Mucosa of gallbladder (tissue), 1 donor: ENCODE measurements at places on chromosomes 5 and 9. TPM values are rescaled to one million over a fixed set of nuclear protein-coding genes. Genes with fewer than 3 reads are reported as not detected.

BHMT2 gene
- total RNA-seq: 11.0 TPM

SLC24A2 gene
- total RNA-seq: 0.06 TPM

CTXN3 gene
- not detected for total RNA-seq

GRCh38 chr5:115600766-115601165, 1.5 kb downstream of the TICAM2 start:
- no peak for DNase-seq

DNA sequence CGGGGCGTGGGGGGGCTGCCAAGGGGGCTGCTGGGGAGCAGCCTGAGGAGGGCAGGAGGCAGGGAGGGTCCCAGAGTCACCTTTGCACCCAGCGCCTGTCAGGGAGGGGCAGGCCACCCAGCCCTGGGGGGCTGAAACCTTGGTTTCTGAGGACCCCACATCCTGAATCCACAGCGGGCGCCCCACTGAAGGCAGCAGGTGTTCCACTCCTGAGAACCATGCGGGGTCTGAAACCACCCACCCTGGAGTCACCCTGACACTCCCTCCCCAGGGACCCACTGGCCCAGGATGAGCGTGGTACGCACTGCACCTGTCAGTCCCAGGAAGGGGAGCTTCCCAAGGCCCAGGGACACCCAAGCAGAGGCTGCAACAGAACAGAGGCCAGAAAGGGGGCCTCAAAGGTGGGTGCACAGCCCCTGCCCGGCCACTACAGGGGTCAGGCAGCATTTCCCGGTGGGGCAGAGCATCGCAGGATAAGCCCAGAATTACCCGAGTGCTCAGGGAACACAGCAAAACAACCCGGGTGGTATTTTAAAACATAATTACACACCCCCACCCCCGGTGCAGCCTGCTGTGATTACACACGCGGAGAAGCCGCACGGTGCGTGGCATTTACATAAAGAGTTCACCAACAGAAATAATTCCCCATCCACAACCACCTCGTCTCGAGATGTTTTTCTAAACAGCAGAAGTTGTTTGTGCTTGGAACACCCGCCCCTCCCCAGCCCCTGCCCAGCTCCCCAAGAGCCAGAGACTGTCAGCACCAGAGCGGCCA, 57.3 kb upstream of the UBAC1 start:
- DNase-seq: no peak

DNA sequence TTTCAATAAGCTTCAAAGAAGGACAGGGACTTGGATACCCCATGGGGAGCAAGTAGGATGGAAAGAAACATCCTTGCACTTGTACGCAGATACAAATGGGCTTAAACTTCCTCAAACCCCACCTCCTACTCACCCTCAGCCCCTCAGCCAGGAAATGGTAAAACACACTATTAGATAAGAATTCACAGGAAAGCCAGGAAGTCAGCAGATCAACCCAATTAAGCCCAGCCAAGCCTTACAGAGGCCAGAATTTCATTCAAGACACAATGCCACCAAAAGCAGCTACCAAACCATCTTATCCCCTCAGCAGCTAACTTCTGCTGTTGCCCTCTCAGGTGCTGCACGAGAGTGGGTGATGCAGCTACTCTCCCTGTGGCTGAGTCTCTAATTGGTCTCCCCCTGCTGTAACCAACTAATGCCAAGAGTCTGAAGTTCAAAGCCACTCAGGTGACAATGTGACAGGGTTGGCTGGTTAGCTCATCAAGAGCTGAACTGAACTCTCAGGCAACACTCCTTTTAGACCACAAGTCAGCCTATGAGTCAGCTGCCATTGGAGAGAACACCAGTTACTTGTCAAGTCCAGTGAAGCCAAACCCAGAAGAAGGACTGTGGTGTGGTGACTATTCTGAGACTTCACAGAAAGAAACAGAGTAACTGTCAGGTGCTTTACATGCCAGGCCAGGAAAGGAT, 201.9 kb downstream of the ZNF608 start:
- no peak for DNase-seq

DNA sequence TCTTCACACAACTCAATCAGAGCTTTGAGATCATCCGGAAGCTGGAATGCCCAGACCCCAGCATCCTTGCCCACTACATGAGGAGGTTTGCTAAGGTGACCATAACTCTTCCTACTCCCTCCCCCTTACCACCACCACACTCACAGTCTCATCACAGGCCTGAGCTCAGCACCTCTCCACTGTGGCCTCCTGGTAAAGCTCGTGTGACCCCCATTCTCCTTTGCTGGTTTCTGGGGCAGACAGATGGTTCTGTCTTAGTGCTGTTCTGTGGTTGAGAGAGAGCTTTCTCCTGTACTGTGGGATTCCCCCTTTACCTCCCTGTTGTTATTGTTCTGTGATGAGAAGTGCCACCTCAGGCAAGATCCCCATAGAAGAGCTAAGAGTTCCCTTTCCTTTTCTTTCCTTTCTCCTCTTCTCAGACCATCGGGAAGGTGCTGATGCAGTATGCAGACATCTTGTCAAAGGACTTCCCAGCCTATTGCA, 92.7 kb upstream of the RUSC2 start:
- no peak for DNase-seq
